ENCODE measurements at places on chromosomes 7 and 10. TPM values are rescaled to one million over a fixed set of nuclear protein-coding genes. Genes with fewer than 3 reads are reported as not detected.

TMED4 gene
- total RNA-seq, result 61.6 TPM

ASB15 gene
- not detected for total RNA-seq

EPHA1 gene
- total RNA-seq, result 7.8 TPM

ATRNL1 gene
- total RNA-seq, result 592 TPM

PAX4 gene
- total RNA-seq, result not detected

TPK1 gene
- total RNA-seq, result 11.5 TPM

CPA1 gene
- total RNA-seq, result not detected

CALY gene
- 36.4 TPM for total RNA-seq

RPEL1 gene
- total RNA-seq, result not detected

COMMD3 gene
- total RNA-seq, result 36.0 TPM

NACAD gene
- 7.6 TPM for total RNA-seq

CXCL12 gene
- total RNA-seq, result 13.1 TPM

VSTM4 gene
- 7.8 TPM for total RNA-seq

PAPSS2 gene
- total RNA-seq, result 3.7 TPM

KLF14 gene
- 0.23 TPM for total RNA-seq

C7orf57 gene
- 5.8 TPM for total RNA-seq

Data from diencephalon (tissue), 1 donor.